ENCODE measurements at places on chromosomes 7 and 10.

GRCh38 chr10:6022660-6023059 is 39.5 kb downstream of the IL2RA start:
- no peak for DNase-seq

DNA sequence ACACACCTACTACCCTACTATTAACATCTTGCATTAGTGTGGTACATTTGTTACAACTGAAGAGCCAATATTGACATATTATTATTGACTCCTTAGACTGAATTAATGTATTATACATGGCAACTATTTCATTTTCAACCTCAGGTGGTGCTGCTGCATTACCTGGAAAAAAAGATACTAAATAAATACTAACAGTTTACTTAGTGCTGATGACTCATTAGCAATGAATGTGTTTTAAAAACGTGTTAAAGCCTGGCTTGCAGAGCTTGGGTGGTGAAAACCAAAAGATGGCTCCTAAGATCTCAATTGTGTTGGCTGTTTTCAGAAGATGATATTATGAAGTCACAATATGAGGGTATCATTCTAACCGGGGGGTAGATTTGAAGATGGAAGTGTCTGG is 34.8 kb downstream of the CFAP43 start:
- DNase-seq: no peak

- DNase-seq: no peak
These were observed 761 bp downstream of the LGI1 start for GRCh38 chr10:93758508-93758885.

DNA sequence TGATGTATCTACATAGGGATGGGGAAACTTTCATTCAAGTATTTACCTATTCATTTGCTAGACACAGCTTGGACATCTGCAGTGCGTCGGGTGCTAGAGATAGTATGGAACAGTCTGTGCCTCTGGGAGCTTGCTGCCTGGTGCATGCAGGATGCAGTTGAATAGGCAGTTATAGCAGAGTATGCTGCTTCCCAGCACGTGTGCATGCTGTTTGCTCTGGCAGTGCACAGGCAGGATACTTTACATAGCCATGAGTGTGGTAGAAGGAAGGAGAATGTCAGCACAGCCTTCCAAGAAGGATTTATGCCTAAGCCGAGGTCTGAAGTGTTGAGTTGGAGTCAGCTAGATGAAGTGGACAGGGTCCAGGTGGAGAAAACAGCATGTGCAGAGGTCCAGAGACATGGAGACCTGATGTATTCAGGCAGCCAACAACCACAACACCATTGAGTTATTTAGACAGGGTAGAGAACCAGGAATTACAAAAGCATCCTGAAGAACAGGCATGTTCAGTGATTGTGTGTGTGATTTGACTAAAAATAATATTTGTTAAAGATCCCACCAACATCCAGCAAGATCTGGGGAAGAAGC is 8.1 kb downstream of the MAP3K8 start:
- DNase-seq: no peak

DNA sequence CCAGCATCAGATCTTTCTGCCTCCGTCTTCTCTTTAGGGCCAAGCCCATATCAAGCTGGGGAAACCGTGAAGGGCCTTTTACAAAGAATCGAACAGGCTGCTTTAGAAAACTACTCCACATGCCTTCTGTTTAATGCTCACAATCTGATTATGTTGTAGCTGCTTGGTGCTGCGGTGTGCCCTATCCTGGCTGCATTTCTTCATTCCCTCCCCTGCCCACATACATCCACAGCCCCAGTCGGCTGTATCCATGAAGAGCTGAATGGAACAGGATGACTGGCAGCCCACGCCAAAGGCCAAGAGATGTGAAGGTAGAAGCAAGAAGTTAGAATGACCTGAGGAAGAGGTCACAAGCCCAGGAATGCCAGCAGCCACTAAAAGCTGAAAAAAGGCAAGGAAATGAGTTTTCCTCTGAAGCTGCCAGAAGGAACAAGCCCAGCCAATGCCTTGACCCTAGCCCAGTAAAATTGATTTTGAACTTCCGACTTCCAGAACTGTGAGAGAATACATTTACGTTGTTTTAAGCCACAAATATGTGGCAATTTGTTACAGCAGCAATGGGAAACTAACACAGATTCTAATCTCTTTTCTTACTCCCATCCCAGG is 22.2 kb downstream of the TAS2R41 start:
- no peak for DNase-seq

- DNase-seq: no peak
These were observed 53.7 kb upstream of the ZNF273 start for GRCh38 chr7:64849250-64849923.

GRCh38 chr10:62082729-62083411 is 181.4 kb downstream of the ARID5B start:
- DNase-seq: no peak

DNA sequence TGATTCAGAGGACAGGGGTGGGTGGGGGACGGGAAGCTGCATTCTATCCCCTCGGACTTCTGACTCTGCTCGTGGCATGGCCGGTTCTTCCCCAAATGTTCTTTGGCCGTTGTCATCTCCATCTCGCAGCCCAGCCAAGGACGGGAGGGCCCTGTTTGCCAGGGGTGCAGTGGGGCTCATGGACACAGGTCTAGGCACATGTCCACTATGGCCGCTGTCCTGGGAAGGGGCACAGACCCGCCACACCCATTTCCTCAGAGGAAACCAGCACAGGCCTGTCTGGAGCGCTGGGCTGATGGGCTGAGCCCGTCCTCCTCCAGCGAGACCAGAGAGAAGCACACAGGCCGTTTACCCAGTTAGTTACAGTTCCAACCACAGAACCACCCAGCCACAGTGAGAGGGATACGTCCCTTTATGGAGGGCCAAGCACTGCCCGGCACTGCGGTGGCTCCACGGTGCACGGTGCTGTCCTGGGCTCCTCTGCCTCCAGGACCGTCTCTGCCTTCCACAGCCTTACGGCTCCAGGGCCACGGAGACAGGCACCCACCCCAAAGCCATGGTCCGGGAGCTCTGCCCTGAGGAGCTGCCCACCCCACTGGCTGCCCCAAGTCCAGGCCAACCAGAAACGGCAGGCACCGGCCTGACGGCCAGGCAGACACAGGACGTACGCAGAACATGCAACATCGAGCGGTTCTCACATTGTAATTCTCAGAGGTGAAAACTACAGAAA is 20.2 kb downstream of the DPYSL4 start:
- DNase-seq: no peak

GRCh38 chr7:148380596-148381419 is 209.8 kb upstream of the C7orf33 start:
- DNase-seq: no peak

GRCh38 chr7:37833107-37833817 is 15.1 kb upstream of the NME8 start:
- DNase-seq: peak; percentile 12

DNA sequence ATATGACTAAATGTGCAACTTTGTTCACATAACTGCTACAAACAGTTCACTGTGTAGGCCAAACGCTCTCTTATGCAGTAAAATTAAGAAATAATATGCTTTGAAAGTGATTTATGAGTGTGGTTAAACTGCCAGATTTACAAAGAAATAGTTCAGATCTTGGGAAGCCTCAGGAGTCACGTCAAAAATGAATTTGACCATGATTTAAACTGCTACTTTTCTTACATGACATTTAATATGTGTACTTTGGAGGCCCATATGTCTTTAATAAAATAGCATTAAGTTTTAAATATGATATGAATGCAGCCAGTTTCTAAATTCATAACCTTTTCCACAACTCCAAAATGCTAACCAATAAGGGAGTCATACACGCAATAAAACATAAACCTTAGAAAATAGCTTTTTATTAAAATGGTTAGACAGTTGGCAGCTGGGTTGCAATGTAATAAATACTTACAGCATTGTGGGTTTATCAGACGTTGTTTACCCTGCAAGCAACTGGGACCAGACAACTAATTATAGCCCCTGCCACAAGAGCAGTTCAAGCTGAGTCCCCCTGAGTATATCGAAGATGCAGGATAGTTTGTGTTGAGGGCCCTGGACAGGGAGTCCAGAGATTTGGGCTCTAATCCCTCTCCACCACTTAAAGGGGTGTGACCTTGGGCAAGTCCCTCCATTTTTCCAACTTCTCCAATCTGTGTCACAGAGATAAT is 640.4 kb downstream of the LRMDA start:
- DNase-seq: no peak

DNA sequence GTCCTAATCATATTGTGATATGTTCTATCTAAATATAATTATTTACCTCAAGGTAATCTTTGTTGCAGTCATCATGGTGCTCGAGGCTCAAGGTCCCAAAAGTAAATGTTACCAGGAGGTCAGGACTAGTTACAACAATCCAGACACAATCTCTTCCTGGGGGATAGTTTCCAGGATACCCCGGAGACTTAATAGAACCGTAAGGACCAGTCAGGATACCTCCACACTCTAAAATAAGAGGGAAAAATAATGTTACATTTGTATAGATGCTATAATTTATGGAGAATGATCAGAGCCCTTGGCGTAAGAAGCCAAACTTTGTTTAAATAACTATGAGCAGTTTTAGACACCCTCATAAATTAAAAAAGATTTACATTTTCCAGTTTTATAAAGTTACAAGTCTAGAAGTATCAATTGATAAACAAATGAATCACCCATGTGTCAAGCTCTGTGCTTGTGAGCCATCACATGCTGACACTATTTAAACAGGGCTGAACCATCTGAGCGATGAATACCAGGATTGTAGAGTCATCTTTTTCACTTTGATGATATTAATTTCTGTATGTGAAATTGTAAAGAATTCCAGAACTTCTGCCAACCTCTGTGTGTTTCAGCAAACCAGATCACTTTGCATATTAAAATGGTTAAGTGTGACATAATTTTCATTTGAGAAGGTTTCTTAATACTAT is 41.3 kb downstream of the CUBN start:
- DNase-seq: no peak

GRCh38 chr7:79199266-79199665 is 254.2 kb downstream of the MAGI2 start:
- DNase-seq: no peak

DNA sequence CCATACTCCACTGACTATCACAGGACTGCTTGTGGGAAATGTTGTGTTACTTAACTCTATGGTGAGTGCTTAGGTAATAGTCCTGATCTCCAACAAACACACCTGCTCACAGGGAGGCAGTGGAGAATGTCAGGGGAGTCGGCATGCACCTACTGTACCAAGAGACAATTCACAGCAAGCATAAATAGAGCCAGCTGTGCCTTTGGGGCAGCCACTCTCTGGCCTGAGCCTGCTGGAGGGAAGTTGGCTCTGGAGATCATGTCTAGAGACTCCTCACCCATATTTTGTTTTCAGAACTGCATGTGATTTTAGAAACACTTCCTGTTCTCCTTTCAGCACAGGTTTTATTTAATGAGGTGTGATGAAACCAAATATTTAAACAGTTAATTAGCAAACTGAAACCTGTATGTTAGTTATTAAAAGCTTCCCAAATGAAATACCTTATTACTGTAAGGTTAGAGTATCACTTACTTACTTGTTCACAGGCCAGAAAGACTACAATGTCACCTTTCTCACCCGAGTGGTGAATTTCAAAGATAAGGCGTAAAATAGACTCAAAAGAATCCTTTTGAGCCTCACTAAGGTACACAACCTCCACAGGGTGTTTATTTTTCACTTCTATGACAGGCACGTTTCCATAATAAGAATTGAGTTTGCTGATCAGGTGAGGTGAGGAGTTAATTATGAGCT is 21.8 kb downstream of the DHX32 start:
- no peak for DNase-seq

GRCh38 chr10:52703898-52704297 is 68.7 kb downstream of the MBL2 start:
- DNase-seq: no peak

DNA sequence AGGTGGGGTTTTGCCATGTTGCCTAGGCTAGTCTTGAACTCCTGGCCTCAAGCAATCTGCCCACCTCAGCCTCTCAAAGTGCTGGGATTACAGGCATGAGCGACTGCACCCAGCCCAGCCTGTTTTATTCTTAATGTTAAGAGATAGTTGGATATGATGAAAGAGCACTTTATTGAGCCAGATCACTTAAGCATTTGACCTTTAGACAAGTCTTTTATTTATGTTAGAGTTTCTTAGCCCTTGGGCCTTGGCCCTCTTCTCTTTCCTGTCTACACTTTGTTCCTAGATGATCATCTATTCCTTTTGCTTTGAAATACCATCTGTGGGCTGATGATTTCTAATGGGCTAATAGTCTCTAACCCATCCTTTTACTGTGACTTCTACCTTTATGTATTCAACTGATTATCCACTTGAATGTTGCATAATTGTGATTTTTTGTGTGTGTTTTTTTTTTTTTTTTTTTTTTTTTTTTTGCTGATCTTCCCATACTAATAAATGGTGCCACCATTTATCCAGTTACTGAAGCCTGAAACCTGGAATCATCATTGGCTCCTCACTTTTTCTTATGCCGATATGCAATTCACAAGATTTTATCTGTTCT is 34.8 kb downstream of the BTRC start:
- DNase-seq: no peak

GRCh38 chr10:70124415-70124814 is 8.2 kb downstream of the AIFM2 start:
- no peak for DNase-seq

DNA sequence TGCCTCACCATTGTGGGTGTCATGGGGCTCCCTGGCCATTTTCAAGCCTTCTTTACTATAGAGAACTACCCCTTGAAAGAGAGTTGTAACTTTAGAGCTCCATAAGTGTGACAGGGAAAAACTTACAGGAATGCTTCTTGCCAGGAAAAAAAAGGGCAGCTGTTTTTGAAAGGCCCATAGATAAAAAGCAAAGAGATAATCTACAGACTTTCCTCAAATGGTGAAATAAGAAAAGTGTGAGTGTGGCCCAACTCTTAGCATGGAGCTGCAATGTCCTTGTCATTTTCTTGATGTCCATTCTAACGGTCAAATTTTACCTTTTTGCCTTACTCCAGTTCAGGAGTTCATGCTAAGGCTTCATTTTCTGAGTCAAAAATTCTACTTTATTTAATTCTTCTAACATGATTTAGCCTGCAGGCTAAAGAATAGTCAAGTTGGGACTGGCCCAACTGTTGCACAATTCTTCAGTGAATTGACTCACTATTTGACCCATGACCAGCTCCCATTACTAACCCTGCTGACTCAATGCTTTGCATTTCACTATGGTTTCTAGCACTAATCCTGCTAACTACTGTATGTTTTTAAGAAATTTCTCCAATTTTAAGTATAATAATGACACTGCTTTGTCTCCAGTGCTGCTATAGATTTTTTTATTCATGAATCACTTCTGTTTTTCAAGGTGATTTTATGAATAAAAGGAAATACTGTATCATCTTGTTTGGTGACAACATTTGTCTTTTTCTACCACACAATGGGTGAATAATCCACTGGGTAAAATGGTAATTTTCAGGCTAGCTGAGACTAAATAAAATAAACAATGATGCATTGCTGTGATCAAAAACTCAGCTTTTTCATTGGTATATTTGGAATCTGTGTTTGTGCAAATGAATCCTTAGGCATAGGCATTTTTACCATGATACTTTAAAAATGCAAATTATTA is 41.4 kb upstream of the SGCE start:
- DNase-seq: no peak

- no peak for DNase-seq
These were observed 108.7 kb downstream of the TBXAS1 start for GRCh38 chr7:139937715-139938114.

DNA sequence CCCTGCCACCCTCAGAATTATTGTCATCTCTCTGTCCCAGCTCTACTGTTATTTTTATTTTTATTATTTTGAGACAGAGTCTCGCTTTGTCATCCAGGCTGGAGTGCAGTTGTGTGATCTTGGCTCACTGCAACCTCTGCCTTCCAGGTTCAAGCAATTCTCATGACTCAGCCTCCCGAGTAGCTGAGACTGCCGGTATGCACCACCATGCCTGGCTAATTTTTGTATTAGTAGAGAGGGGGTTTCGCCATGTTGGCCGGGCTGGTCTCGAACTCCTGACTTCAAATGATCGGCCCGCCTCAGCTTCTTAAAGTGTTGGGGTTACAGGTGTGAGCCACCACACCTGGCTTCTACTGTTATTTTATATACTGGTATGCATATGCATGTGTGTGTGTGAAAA is 11.0 kb downstream of the CALHM2 start:
- no peak for DNase-seq
